Heart left ventricle (tissue), 16 donors: ENCODE measurements at places on chromosomes 6 and 20.

- DNase-seq, result no peak
Observed at GRCh38 chr6:24848461-24848860, 49.7 kb upstream of the ARMH2 start.

DNA sequence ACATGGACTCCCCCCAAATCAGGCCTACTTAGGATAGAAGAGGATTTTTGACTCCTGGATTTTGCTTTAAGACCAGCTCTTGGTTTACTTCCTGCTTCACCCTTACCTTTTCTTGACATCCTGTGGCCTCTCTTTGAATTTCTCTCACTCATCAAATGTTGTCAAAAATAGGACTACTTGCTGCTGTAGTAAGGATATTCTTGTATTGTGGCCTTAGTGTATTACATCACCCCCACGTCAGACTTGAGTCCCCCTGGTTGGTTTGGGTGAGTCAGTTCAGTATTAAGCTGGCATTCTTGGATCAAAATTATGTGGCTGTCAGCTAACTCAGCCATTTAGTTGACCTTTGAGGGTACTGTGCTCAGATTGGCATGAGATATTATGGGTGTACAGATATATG lies 1.1 kb downstream of the TPX2 start:
- no peak for DNase-seq

- no peak for DNase-seq
Observed at GRCh38 chr6:57089265-57089664, 723 bp upstream of the ZNF451 start.

- DNase-seq, result no peak
Observed at GRCh38 chr6:34696189-34696738, 303 bp downstream of the ILRUN start.

DNA sequence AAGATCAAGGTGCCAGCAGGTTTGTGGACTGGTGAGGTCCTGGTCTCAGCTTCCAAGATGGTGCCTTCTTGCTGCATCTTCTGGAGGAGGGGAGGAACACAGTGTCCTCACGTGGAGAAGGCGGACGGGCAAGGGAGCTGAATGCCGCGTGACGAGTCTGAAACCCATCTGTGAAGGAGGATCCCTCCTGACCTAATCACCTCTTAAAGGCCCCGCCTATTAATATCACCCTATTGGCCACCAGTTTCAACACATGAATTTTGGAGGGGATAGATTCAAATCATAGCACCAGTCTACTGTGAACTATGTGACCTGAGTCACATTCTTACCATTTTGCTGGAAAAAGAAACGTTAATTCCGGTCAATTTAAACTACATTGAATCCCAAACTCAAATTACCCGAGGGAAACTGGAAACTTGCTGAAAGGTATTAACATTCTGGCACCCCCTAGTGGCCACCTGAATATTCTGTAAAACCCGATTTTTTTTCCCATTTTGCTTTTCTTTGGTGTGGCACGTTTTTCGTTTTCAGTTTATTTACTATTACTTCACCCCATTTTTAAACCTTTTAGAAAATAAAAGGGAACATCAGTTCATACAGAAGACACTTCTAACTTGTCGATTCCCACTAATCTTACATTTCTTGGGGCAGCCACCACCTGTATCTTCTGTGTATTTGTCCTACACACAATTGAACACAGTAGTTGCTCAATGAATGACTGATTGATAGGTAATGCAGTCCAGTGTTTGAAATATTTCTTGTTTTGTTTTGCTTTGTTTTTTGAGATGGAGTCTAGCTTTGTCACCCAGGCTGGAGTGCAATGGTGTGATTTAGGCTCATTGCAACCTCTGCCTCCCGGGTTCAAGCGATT lies 17.9 kb upstream of the CCDC170 start:
- no peak for DNase-seq

DNA sequence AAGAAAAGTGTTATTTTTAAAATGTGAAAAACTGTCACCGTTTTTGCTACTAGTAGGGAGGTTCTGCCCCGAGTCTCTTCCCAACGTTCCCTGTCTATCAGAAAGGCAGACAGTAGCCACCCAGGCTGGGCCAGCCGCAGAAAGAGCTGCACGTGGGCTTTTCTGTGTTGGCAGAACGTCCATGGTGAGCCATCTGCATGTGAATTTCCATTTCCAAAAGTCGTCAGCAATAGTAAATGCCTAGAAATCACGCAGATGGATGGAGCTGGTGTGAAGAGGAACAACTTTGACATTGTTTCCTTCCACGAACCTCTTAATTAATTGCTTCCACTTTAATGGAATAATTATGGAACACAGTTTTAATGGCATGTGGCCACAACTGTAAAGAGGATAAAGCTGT lies 97.5 kb downstream of the FAM120B start:
- DNase-seq, result no peak

DNA sequence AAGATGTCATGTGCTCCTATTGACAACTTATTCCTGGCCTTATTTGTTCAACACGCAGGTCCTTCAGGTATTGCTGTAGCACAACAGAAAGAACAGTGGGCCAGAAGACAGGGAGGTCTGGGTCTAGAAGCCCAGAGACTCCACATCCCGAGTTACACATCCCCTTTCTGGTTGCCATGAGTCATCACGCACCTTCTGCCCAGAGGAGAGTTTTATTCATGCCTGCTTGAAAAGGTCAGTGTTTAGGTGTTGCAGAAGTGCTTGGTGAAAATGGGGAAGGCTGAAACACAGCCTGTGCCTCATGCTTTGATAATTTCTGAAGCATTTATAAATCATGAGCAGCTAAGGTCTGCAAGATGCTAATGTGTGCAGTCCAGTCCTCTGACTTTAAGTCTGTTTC lies 256.4 kb downstream of the GMPR start:
- DNase-seq, result no peak

DNA sequence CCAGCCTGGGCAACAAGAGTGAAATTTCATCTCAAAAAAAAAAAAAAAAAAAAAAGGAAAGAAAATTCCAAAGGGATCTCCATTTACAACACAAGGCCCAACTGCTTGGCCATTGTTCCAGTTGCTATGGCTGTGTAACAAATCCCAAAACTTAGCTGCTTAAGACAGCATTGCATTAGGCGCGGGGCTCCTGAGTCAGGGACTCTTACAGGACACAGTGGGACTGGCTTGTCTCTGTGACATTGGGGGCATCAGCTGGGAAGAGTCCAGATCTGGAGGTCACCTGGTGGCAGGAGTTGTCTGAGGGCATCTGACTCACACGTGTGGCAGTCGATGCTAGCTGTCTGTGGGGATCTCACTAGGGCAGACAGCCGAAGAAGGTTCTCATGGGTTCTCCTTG lies 35.6 kb downstream of the TTLL9 start:
- DNase-seq, result no peak

GRCh38 chr20:53226826-53227225 lies 254.7 kb downstream of the TSHZ2 start:
- no peak for DNase-seq

DNA sequence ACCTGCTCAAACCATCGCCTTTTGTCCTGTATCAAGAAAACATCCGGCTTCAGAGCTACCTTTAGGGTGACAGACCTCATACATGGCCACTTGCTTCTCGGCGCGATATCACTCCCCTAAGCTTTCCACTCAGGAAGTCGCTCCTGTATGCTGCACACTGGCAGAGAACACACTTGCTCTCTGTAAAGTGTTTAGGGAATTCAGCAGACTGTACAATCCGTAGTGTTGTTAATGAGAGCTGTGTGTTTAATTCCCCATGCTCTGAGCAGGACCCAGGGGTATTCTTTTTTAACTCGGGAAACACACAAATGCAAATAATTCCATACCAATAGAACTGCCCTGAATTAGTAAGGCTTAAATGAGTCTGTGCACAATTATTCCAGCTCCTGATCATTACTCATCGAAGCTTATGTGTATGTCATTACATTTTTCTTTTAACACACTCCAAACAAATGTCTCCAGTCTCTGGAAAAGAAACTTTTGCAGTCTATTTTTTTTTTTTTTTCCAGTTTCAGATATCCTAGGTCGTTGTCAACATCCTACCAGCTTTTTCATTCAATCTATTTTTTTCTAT lies 338.7 kb upstream of the ARID1B start:
- DNase-seq, result no peak

GRCh38 chr20:63162206-63162795 lies 53.6 kb downstream of the YTHDF1 start:
- DNase-seq, result no peak

GRCh38 chr6:31829633-31830283 lies 2.2 kb downstream of the HSPA1B start:
- no peak for DNase-seq

DNA sequence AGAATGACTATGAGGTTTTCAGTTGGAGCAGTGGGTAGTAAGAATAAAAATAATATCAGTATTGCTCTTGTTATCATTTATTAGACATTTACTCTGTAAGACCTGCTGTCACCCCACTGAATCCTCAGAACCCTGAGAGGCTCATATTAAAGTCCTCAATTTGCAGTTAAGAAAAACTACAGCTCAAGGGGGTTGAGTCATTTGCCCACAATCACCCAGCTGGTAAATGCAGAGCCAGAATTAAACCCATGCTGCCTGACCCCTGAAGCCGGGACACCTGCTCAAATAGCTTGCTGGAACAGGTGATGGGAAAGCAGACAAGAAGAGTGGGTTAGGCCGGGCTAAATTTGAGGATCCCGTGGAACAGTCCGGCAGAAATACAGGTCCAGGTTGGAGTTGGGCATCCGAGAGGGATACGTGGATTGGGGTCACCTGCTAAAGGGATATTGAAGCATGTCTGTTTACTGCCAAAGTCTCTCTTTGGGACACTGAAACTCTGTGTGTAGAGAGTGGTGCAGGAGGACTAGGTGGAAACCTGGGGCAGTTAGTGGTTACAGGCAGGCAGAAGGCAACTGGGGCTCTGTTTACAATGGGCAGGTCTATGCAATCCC lies 344.1 kb downstream of the CDC5L start:
- DNase-seq, result no peak

GRCh38 chr6:154535851-154536250 lies 25.4 kb upstream of the CNKSR3 start:
- no peak for DNase-seq

GRCh38 chr6:43942616-43943015 lies 172.6 kb downstream of the VEGFA start:
- no peak for DNase-seq

- no peak for DNase-seq
Observed at GRCh38 chr20:63276956-63277355, 4.3 kb downstream of the ARFGAP1 start.

DNA sequence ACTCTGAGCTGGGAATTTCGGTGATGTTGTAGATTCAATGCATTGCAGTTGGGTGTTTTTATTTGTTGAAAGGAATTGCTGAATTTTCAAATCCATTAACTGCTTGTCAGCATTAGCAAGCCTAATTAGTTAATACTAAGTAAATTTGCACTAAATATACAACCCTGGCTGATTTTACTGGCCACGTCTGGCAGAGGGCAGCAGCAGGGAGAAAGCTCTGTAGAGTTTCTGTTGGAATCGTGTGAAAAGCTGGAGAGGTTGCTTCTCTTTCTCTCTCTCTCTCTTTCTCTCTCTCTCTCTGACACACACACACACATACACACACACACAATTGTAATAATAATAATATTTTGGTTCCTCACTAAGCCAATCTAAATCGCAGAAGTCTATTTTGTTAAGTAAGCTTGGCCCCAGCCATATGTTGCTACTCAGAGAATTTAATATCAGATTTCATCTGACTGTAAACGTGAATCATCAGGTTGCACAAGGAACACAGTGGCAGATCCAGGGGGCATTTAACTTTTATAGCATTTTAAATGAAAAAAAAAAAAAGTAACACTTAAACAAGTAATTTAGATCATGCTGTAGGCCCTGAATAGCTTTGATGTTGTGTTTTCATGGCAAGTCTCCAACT lies 289.5 kb downstream of the ESR1 start:
- no peak for DNase-seq

GRCh38 chr6:95285881-95286280 lies 291.5 kb upstream of the MANEA start:
- no peak for DNase-seq

DNA sequence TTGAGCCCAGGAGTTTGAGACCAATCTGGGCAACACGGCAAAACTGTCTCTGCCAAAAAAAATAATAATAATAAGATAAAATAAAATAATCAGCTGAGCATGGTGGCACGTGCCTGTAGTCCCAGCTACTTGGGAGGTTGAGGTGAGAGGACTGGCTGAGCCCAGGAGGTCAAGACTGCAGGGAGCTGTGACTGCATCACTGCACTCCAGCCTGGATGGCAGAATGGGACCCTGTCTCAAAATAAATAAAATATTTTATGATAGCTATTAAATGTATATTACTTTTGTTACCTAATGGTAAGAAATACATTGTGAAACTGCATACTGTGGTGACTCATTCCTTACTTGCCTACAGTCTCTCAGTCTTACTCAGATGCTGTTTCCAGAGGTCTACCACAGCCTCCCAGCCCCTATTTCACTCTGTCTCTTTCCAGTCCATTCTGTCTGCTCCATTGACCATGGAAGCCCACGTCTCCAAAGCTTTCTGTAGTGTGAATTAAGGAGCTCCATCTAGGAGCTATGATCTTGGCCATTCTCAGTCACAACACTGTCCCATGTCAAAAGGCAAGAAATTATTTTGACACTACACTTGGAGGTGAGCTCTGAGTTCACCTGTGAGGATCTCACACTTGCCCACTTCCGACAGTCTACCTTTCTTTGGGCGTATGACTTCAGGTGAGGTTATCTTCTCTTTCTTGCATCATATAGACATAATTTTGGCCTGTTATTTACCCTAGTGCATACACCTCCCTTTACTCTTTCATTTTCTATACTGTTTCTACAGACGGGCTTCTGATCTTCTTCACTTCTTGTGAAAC lies 22.4 kb upstream of the SNX9 start:
- DNase-seq, result no peak

- no peak for DNase-seq
Observed at GRCh38 chr6:126657561-126658175, 317.8 kb downstream of the CENPW start.

DNA sequence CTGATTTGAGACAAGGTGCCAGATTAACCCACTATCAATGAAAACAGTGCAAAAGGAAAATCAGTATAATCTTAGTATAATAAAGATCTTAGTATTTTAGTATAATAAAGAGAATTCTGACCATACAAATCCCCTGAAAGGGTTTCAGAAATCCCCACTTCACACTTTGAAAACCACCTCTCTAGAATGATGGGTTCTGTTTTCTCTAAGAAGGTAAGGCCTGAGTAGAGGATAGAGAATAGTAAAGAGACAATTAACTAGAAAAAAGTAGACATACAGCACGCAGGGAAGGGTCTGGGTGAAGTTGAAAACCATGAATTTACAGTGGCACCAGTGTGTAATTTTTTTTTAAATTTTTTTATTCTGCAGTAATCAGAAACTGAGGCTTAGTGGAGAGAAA lies 73.6 kb downstream of the REV3L start:
- DNase-seq, result no peak

- no peak for DNase-seq
Observed at GRCh38 chr6:141587482-141588266, 545.1 kb upstream of the GJE1 start.

- peak; percentile 78 for DNase-seq
Observed at GRCh38 chr20:9068233-9068801, 570 bp upstream of the PLCB4 start.
